Activated T-cell treated with anti-CD3 and anti-CD28 coated beads, Interleukin-2, amount 50 U/mL, for 24 hours (primary cell): ENCODE measurements at places on chromosomes 5 and 9.

GRCh38 chr9:133076691-133077090 lies 14.9 kb downstream of the CEL start:
- DNase-seq = no peak

- no peak for DNase-seq
Measured at GRCh38 chr5:150406723-150407095, 6.0 kb downstream of the CD74 start.

GRCh38 chr9:78207319-78207718 lies 28.6 kb upstream of the CEP78 start:
- no peak for DNase-seq

DNA sequence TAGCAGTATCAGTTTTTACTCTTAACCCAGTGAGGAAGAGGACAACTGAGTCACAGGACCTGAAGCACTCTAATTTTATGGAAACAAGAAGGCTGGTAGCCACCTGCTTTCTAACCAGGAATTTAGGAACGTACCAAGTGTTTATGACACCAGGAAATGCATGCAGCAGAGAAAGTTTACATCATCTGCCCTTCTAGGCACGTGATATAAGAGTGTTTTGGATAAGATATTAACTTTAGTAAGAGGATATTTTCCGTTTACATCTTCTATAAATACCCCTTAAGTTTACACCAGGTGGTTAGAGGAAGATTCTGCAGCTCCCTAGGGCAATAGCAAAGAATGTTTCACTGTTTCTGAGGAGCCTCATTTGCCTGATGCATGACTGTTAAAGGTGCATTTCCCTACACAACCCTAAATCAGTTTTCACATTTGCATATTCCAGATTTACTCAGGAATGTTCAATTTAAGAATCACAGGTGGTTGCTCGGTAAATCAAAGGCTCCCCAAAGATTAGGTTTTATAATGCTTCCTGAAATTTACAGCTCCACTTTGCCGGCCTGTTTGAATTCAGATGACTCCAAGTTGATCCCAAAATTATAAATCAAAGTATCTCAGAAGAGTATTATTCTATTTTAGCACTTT lies 1.8 kb downstream of the TSC1 start:
- DNase-seq = no peak

DNA sequence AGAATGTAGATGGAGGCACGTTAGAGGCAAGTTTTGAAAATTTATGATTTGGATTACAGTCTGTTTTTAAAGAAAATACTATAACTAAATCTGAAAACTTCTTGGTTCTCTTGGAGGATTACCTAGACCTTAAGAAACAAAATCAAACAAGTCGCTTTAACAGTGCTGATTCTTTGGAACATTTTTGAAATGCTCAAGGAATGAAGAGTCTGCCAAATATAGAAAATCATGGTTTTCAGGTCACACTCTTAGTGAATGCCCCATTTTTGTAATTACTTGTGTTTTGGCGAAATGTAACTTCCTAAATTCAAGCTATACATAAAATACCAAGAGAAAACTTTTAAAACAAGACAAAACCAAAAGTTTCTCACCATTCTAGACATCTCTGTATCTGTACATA lies 93.2 kb downstream of the EQTN start:
- no peak for DNase-seq

DNA sequence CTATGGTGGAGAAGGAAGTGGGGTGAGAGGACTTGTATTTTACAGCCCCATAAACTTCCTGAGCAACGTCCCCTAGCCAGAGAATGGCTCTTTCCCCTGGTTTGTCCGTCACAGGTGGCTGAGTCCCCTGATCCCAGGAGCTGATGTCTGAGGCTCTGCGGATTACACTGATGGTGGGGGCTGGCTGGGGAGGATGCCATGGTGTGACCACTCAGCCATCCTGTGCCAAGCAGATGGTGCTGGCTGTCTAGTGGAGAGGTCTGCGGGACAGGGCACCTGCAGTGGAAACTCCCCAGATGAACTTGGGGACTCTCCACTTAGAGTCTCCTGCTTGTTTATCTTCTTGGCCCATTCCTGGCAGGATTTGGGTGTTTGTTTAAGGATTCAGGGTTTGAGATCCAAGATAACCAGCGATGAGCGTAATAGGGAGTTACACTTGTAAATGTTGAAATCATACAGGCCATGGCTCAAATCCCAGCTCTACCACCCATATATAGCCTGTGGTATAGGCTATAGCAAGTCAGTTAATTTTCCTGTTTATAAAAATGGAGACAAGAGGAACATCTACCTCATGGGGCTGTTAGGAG lies 4.7 kb upstream of the PTGS1 start:
- DNase-seq = no peak

DNA sequence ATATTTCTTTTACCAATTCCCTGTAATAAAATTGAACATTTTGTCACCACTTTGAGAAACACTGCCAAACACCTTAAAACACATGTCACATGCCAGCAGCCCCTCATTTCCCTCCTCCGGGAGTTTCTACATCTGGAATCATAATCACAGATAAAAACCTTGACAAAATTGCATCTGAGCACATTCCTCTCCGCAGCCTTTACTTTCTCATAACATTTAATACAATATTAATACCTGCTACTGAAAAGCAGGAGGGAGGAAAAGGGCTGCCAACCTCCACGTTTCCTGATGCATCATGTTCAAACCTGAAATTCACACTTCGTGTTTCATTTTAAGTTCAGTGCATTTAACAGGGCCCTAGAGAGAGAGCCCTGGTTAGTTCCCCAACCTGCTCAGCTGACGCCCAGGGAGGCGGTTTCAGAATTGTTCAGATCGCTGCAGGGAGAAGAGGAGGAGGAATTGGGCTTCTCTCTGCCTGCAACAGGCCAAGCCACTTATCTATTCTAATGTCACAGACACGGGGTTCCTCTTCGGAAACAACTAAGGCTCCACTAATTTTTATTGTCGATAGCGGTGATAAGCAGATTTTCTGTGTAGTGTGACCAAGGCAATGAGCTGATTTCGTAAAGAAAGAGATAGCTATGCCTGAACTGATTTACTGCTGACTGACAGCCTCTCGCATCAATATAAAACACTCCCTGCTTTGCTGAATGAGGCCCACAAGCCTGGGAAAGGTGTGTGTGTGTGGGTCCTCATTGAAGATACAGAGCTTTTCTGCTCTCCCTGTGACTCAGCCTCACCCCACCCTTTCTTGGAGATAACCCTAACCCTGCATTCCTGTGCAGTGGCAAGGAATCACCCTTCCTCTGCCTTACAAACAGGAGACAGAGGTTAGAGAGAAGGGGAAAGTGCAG lies 4.9 kb upstream of the LHX2 start:
- no peak for DNase-seq

DNA sequence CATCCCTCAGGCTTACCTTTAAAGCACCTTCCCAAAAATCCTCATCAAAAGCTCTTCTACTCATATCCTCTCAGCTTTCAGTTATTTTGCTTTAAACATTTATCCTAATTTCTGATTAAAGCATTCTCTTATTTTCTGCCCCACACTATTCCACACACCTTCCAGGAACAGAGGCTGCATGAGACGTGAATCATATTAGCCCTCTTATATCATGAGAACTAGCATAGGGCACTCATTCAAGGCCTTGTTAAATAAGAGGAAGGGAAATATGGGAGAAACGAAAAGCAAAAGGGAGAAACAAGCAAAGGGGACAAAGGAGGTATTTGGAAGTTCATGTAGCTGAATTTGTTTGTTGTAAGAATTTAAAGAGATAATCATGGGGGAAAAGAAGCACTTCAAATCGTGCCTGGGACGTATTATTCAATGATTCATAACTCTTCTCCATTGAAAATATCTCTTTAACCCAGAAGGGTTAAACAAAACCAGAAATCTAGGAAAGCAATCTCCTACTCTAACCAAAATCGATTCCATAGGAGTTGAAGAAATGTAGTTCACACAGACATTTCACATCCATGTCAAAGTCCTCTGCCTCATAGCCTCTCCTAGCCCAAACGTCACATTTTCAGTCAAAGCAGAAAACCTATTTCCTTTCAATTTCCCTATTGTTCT lies 4.1 kb downstream of the ALDH1A1 start:
- no peak for DNase-seq

DNA sequence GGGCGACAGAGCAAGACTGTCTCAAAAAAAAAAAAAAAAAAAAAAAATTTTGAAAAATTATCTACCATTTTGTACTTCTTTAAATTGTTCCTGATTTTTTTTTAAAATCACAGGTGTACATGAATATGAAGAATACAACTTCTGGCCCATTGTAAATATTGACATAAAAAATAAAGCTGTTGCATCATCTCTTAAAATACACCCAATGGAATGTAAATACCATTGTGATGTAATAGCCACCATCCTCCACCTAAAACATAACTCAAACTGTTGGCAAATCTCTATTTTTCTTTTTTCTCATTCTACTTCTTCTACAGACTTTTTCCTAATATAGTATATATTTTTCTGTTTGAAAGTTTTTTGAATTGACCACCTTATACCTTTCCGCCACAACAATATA lies 61.0 kb upstream of the TEX48 start:
- DNase-seq = no peak
